IPS DF 19.7 (cell line): ENCODE measurements at places on chromosomes 4 and X.

DNA sequence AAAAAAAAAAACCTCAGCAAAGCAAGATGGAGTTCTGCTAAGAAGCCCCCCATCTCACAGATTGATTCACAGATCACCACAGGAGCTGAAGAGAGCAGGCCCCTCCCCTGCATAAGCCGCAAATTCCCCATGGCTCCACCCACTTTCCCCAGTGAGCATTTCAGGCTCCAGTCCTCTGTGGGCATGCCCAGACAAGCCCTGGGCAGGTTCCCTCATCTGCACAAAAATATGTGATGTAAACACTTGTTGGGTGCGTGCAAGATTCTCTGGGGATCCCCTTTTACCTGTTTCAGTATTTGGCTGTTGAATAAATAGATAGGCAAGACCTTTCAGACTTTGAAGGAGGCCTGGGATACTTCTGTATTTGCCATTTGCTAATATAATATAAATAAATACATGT is 514.3 kb downstream of the PCDH7 start:
- no peak for DNase-seq

- no peak for DNase-seq
Measured at GRCh38 chr4:85940151-85940550, 419.7 kb downstream of the MAPK10 start.

GRCh38 chr4:139515531-139515958 is 40.5 kb downstream of the SETD7 start:
- no peak for DNase-seq

- DNase-seq, result no peak
Measured at GRCh38 chr4:38724475-38724808, 58.3 kb downstream of the TLR10 start.

DNA sequence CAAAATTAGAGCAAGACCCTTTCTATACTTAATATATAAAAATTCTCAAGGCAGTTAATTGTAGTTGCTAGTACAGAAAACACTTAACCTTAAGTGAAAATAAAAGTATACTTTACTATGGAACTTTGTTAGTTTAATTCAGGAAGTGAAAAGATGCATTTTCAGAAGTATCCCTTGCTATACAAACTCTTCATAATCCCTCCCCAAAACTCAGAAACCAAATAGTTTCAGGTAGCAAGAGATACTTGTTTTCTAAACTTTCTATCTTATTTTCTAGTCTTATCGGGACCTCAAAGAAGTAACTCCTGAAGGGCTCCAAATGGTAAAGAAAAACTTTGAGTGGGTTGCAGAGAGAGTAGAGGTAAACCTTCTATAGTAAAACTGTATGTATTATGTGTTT is 14.3 kb downstream of the PAICS start:
- no peak for DNase-seq

GRCh38 chrX:821327-822107 is 190.9 kb downstream of the SHOX start:
- no peak for DNase-seq

DNA sequence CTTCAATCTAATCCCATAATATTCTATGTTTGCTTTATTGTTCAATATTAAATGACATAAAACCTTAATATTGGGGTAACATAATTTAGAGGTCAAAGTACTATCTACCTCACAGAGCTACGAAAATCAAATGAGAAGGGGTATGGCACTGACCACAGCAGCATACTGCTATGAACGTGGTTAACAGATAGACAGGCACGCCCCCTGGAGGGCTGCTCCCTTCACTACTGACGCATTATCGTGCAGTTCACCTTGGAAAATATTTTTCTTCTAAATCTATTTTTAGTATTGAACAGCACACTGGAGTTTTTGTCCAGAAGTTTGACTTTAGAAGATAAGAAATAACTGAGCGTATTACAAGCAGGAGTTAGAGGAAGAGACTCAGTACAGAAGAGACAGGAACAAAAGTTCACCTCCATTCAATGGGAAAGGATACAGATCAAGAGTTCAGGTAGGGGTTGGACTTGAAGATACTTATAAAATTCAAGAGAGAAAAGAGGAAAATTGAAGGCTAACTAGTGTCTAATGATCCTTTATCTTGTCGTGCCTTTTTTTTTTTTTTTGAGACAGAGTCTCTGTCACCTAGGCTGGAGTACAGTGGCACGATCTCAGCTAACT is 22.7 kb downstream of the MAP9 start:
- no peak for DNase-seq

DNA sequence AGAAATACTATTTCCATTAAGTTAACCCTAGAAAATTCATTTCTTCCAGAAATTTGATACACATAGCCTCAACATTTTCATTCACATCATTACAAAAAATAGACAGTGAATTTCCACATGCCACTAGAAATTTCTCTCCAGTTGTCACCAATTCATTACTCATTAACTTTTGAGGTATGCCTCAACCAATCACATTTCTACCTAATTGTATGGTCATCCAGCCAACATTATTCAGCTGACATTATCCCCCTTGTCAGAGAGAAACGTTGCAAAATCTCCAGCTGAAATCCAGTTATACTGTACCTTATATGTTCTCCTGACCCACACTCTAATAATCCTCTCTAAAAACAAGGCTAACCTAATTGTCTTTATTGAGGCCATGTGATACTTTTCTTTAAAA is 24.8 kb downstream of the FRYL start:
- DNase-seq, result no peak
